ENCODE measurements at places on chromosomes 3 and 15. TPM values are rescaled to one million over a fixed set of nuclear protein-coding genes. Genes with fewer than 3 reads are reported as not detected.

The SNTN gene
- not detected for total RNA-seq

GRCh38 chr15:92808598-92809063 lies 91.5 kb upstream of the CHD2 start:
- peak; percentile 87 for DNase-seq

DNA sequence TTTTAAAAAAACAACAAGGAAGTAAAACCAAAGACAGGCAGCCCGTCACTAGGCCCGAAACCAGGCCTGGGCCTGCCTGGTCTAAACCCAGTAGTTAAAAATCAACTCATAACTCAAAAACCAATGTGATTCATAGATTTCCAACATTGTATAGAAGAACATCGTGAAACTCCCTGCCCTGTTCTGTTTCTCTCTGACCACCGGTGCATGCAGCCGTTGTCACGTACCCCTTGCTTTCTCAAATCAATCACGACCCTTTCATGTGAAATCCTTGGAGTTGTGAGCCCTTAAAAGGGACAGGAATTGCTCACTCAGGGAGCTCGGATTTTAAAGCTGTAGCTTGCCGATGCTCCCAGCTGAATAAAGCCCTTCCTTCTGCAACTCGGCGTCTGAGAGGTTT lies 89.5 kb downstream of the DCLK3 start:
- no peak for DNase-seq

DNA sequence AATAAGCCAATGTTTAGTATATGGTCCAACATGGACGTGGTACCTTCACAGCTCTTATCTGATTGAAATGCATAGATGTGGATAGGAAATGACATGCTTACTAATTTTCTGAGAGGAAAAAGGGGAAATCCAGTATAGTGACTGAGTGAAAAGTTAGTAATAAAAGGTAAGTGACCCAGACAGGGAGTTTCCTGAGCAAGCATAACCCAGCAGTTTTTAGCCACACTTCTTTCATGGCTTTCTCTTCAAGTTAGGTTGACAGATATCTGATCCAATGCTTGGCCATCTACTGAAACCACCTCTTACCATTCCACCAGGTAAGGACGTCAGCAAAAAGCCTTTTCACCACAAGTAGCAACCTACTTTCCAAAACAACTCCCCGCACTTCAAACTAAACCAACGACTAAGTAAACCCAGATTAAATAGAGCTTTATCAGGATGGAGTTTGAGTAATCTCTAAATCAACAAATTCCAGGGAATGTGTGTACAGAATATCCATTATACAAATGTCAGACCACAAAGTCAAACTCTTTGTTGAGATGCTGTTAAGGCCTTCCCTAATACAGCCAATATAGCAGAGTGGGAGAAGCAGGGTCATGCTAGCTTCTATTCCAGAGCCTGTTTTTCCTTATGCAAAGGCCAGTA lies 329.7 kb downstream of the RORA start:
- DNase-seq: no peak

DNA sequence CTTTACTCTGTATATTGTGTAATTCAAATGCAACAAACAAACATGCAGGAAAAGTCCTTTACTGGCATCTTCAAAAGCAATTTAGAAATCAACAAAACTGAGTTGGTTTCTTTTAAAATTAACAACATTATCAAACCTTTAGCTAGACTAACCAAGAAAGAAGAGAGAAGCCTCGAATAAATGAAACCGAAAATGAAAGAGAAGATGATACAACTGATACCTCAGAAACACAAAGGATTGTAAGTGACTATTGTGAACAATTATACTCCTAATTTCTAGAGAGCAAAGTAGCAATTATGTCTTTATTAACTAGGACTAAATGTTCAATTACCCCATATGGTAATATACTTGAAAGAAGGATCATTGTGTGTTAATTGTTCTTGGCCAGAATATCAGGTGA lies 49.2 kb upstream of the P3H2 start:
- no peak for DNase-seq

DNA sequence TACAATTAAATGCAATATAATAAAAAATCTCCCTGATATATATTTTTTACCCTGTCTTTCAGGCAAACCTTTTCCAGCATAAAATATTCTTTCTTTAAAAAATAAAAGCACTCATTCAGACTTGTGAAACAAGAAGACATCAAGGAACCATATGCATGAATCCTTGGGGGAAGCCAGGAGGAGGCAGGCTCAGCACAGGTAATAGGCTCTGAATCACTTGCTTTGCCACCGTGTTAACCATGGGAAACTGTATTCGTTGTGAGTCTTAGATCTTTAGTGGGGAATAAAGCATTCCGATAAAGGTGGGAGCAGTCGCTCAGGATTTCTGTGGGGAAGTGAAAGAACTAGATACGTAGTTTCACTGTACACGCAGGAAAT lies 42.4 kb downstream of the FBN1 start:
- DNase-seq: no peak

DNA sequence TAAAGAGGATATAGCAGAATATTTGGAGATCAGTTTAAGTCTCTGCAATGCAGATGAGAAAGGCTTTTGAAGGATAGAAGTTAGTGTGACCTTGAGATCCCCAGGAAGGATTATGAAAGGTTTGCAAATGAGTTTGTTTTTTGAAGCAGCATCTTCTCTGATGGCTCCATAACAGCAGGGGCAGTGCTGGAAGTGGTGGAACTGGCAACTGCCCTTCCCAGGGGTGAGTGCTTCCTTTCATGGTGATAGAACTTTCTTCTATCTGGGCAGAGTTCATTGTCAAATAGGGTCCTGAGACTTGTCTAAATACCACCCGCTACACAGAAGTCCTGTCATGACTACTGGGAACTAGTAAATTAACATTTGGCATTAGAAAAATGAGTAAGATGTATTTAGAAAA lies 314.2 kb upstream of the MCTP2 start:
- DNase-seq: no peak

DNA sequence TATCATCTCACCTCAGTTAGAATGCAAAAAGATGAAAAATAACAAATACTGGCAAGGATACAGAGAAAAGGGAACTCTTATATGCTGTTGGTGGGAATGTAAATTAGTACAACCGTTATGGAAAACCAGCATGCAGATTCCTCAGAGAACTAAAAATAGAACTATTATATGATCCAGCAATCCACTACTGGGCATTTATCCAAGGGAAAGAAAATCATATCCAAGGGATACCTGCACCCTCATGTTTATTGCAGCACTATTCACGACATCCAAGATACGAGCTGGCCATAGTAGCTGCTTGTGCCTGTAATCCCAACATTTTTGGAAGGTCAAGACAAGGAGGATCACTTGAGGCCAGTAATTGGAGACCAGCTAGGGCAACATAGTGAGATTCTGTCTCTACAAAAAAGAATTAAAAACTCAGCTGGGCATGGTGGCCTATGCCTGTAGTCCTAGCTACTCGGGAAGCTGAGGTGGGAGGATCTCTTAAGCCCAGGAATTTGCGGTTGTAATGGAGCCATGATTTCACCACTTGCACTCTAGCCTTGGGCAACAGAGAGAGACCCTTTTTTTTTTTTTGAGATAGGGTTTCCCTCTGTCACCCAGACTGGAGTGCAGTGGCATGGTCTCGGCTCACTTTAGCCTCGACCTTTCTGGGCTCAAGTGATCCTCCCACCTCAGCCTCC lies 26.6 kb downstream of the USP50 start:
- DNase-seq: no peak

DNA sequence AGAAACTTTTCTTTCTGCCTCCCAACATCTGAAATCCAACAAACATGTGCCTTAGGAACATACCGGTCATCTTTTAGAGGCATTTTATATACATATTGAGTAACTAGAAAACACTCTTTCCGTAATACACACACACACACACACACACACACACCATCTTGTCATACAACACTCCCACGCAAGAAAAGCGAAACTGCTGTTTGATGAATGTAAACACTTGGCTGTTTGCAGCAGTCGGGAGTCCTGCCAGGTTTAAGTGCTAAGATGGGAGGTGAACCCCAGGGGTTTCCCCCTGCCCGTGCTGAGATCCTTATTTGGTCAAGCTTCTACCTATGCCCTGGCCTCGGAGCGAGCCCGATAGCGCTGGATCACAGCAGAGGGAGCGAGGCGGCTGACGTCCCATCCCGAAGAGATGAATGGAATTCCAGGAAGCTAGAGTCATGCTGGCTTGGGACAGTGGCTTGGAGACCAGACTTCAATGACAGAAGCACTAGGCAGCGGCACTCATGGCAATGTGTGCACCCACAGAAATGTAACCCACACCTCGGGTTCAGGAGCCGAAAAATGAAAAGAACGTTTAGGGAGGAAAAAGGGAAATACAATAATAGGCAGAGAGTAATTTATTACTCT lies 1.3 kb upstream of the THBS1 start:
- DNase-seq: peak; percentile 80

GRCh38 chr3:133871368-133872090 lies 24.2 kb downstream of the RAB6B start:
- no peak for DNase-seq

- peak; percentile 14 for DNase-seq
Observed at GRCh38 chr15:58724466-58724865, 25.0 kb downstream of the ADAM10 start.

DNA sequence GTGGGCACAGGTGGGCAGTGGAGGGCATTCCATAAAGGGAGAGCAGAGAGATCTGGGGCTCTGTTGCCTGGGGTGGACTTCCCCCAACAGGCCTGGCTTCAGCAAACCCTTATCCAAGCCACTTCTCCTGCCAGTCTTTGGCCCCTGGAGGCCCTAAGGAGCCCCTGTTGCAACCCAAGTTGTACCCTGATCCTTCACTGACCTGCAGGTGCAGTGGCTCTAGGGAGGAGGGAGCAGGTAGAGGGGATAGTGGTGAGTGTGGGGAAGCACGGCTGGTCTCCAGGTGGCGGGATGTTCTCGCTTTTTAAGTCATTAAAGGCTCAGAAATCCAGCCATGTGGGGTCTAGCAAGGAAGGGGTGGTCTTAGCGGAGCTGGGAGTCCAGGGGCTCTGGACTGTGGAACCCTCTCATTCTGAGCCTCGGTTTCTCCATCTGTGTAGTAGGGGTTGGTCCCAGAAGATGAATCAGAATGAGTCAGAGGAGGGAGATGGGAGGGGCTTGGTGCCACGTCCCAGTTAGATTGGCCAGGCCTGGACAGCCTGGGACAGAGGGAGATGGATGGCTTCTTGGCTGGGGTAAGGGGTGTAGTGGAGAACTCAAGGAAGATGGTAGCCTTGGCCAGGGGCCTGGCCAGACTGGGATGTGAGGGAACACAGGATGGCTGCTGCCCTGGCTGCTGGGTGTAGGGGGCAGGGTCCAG lies 2.6 kb downstream of the ZBTB47 start:
- no peak for DNase-seq

The SAMD7 gene
- not detected for total RNA-seq

The PAQR9 gene
- 0.09 TPM for total RNA-seq

GRCh38 chr15:99450896-99451358 lies 114.9 kb upstream of the MEF2A start:
- peak; percentile 34 for DNase-seq

DNA sequence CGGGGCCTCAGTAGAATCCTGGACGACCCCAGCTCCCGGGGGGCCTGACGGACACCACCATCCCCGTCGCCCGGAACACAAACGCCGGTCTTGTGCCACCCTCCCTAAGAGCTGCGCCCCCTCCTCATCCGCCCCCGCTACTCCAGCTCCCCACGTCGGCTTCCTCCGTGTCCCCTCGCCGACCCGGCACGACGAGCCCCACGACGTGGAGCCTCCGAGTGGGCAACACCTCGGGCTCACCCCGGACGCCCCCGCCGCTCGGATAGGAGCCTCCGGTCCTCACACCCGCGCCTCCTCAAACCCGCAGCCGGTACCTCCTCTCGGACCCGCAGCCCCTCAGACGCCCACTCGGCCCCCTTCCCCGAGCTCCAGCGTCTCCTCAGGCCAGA lies 525 bp downstream of the NPTN start:
- DNase-seq: no peak

GRCh38 chr3:81554801-81555200 lies 206.6 kb downstream of the GBE1 start:
- no peak for DNase-seq

- no peak for DNase-seq
Observed at GRCh38 chr3:169694117-169694516, 30.6 kb upstream of the MECOM start.

The CTXN2 gene
- 0.06 TPM for total RNA-seq

The TMC3 gene
- not detected for total RNA-seq

- DNase-seq: no peak
Observed at GRCh38 chr15:100725121-100726069, 123.0 kb downstream of the ASB7 start.

GRCh38 chr3:29415482-29416223 lies 134.8 kb downstream of the RBMS3 start:
- no peak for DNase-seq

The ACTRT3 gene
- total RNA-seq: 2.9 TPM

DNA sequence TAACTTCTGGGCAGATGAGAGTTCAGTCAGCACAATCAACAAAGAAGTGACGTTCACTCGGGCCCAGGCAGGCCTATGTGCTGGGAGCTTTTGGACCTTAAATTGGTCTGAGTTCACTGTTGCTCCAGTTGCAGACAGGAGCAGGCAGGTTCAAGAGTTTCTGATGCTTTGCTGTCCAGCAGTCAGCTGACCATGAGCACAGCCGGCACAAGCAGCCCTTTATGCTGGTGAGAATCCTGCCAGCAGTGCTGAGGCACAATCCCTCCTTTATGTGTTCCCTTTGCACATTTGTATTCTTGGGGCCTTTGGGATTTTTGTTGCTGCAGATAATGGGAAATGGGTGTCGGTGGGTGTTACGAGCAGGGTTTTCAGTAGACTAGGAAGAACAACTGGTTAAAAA lies 81.2 kb upstream of the GOLGA8J start:
- no peak for DNase-seq

- DNase-seq: no peak
Observed at GRCh38 chr3:140223631-140224030, 288.6 kb downstream of the CLSTN2 start.

- no peak for DNase-seq
Observed at GRCh38 chr15:81781395-81781794, 264.4 kb downstream of the MEX3B start.

DNA sequence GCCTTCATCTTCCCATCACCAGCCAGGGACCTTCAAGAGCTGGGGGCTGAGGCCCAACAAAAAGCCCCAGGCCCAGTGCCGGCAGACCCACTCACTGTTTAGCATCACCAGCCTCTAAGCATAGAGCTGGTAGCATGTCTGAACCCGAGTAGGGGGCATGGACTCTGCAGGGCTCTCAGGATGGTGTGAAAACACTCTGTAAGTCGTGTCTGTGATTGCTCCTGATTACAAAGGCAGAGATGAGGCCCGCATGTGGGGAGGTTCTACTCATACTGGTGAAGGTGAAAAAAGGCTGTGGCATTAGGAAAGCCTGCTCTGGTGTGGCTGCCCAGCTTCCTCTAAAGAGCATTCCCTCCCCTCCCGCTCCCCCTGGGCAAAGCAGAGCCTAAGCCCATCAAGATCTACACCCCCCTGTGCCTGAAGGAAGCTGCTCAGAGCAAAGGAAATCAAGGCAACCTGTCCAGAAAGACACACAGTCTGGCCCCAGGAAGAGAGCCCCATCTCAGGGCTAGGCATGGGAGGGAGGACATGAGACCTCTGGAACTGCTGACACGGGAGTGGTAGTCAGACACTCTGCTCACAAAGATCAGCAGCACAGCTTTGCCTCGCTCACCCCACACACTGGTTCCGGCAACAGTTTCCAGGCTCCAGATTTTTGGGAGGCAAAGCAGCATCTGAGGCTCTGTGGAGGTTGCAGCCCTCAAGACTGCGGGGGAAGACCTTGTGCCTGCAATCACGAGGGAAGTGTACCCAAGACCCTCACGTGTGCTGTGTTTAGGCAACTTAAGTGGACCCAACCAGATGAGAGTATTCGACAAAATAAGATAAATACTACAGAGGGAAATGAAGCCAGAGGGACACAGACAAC lies 36.7 kb downstream of the CCDC12 start:
- DNase-seq: no peak

The CCDC13 gene
- total RNA-seq: 5.3 TPM

The MFSD1 gene
- total RNA-seq: 76.2 TPM
